ENCODE measurements at places on chromosomes 4 and X.

DNA sequence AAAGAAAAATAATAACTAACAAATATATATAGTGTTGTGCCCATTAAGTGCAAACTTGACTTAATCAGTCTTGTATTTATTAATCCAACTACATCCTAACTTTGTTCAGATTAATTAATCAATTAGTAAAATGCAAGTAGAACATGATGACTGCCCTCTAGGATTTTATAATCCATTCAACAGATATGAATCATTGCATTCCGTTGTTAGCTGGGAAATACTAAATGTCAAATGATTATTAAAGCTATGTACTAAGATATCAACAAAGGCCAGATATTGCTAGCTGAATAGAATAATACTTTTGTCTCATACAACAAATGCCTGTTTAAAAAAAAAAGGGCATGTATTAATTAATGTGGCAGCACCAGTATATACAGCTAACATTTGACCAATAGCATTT, 1366.3 kb downstream of the STIM2 start:
- no peak for DNase-seq

GRCh38 chr4:121951521-121952110, at the start of gene TRPC3:
TSS of gene TRPC3 (minus strand) at chr4:121952060. CDS start at chr4:121951680, 380 bp downstream.
- peak; percentile 32 for DNase-seq

GRCh38 chr4:13866881-13867280, 239.4 kb upstream of the BOD1L1 start:
- peak; percentile 57 for DNase-seq

DNA sequence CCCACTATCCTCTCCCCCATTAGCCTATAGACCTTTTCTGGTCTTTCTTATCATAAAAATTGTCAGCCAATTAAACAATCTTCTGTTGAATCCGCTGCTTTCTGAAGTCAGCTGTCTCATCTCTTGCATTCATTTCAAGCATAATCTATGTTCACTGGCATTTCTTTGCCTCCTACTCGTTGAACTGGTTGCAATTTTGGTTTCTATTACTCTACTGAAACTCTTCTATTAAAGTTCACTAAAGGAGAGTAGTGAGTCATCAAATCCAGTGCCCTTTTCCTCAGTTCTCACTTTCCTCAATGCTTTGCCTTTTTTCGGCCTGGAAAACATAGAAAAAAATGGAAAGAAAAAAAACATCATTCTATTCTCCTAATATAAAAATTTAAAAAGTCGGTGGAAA, 23.9 kb upstream of the CXCL13 start:
- peak; percentile 6 for DNase-seq

GRCh38 chr4:102492531-102493241, 8.5 kb upstream of the NFKB1 start:
- DNase-seq, result no peak

- DNase-seq, result no peak
Observed at GRCh38 chr4:150708004-150708403, 126.1 kb downstream of the MAB21L2 start.

DNA sequence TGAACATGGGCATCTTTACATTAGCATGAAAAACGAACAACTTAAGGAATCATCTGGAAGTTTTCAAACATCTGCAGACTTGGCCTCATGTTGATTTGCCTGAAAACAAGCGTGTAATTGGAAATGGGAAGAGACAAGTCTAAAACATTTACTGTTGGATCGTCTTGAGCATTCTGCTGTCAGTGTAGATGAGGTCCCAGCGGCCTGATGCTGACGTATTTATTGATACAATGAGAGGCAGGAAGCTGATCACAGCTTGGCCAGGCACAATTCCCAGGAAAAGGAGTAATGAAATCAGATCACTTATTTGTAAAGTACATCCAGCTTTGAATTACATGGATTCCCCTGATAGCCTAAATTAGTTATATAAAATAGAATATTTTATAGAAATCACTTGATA, 210.6 kb downstream of the CLCN4 start:
- no peak for DNase-seq

DNA sequence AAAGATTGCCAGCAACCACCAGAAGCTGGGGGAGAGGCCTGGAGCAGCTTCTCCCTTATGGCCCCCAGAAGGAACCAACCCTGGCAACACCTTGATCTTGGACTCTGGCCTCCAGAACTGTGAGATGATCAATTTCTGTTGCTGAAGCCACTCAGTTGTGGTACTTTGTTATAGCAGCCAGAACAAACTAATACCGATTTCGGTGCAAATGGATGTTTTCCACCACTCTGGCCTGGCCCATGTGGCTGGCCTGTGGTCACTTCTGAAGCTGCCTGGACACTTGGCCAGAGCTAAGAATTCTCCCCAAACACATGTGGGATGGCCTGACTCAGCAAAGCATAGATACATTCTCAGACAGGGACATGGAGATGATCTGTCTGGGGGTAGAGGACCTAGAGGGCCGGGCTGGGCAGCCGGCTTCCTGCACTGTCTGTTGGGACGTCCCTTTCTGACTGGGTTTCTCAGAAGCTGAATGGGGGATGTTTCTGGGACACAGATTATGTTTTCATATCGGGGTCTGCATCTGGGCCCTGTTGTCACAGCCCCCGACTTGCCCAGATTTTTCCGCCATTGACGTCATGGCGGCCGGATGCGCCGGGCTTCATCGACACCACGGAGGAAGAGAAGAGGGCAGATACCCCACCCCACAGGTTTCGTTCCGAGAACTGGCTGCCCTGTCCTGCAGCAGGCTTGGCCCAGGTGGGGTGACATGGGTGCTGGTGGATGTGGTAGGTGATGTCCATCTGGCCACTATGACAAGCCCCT, 4.1 kb downstream of the FOXP3 start:
- no peak for DNase-seq

DNA sequence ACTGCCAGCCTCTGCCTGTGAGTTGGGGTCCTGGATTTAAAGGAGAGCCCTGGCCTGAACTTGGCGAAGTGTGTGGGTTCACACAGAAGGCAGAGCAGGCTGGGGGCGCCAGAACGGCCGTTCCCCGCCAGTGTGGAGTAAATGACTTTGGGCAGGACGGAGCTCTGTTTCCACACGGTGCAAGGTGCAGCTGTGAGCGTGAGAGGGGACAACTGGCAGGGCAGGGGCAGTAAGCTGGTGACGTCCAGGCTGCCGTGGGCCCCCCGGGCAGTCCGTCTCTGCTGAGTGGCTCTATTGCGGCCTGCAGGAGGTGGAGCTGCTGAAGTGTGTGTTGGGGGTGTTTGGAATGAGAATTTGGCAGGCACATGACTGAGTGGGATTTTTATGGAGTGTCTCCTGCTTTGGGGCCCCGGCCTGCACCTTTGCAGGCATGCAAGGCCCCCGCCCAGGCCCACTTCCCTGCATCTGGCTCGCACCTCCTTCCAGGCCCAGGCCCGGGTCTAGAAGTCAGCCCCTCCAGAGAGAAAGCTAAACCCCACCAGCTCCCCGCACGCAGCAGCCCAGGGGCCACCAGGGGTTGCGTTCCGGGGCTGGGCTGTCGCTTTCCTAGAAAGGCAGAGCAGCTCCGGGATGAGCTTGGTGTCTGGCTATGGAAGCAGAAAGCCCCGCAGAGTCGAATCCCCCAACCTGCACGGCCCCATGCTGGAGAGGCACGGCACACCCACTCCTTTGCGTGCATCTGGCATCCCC, 62.2 kb upstream of the GRPEL1 start:
- no peak for DNase-seq

DNA sequence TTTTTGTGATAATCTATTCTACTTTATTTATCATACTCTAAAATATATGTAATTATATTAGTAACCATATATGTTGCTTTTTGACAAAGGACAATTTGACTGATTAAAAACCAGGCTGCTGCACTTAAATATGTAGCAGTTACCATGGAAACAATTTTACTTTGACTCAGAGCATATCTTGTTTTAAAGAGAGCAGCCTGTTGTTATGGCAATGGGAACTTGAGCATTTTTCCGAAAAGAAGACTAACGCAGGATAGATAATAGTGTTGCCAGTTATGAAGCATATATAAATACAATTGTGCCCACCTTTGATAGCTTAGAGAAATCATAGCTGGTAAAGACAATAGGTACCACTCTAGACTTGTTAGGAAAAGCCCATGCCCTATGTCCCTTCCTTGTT, 283.0 kb downstream of the GASK1B start:
- DNase-seq, result no peak

GRCh38 chrX:15790769-15791290, 546 bp downstream of the ZRSR2 start:
- peak; percentile 3 for DNase-seq

DNA sequence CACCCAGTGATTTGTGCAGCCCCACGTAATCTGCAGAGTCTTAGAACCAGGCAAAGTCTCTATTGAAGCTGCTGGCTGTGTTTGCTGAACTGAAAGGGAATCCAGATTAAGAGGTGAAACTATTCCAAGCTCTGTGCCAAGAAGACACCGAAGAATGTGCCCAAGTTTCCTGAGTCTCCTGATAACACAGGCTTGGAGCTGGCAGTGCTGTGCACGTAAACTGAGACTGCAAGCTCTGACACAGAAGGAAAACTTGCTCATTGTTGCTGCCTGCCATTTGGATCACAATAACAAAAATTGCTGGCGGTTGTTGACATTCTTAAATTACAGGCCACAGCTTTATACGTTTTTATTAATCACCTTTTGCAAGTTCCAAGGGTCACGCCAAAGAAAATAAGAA, 60.2 kb upstream of the VCX3B start:
- peak; percentile 41 for DNase-seq

DNA sequence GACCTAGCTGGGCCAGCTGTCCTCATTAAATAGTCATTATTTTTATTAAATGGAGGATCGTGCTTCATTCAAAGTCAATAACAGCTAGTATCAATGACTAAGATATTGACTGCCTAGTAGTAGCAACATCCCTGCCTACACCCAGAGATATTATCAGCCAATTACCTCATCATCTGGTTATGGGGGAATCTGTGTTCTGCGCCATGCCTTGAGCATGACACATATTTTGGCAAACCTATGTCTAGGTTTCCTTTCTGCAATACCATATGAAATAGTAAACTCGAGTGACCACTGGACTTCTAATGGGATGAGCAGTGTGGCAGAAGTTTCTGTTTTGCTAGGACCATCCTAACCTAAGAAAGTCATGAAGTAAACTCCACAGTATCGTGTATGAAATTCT, 50.0 kb upstream of the AADAT start:
- peak; percentile 46 for DNase-seq

- DNase-seq, result peak; percentile 63
Observed at GRCh38 chrX:45505214-45505613, 304.5 kb upstream of the DIPK2B start.

GRCh38 chr4:100588076-100588475, 70.3 kb upstream of the EMCN start:
- DNase-seq, result no peak

DNA sequence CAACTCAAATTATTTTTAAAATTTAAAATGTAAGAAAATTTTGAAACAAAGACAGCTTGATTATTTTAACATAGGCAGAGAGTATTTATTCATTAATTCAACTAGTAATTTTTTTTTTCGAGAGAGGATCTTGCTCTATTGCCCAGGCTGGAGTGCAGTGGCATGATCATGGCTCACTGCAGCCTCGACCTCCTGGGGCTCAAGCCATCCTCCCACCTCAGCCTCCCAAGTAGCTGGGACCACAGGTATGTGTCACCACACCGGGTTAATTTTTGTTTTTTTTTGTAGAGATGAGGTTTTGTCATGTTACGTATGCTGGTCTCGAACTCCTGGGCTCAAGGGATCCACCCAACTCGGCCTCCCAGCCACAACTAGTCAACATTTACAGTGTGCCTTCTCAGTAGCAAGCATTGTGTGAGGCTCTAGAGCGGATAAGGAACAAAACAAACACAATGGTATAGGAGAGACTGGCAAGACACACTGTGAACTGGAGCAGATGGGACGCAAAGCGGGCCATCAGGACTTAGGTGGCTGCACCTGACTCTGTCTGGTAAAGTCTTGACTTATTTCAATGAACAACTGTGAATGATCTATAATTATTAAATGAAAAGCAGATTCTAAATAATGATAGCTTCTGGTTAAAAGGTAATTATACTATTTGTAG, 21.6 kb downstream of the SETD7 start:
- DNase-seq, result no peak

- DNase-seq, result no peak
Observed at GRCh38 chr4:120018786-120019185, 47.9 kb downstream of the MAD2L1 start.

DNA sequence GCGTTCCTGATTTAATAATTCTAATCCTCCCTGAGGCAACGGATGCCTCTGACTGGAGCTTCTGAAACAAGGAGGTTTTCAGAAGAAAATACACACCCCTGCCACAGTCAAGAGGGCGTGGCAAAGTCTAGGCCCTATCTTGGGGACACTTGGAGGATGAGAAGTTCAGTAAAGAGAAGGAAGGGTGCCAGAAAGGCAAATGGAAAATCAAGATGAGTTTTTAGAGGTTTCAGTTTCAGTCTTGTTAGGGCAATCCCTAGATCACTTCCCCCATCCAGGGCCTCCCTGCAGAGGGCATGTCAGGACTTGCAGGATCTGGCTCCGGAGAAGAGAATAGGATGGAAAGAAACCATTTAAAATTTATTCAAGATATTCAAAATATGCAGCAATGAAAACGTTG, 28.5 kb upstream of the FGF2 start:
- DNase-seq, result peak; percentile 93

DNA sequence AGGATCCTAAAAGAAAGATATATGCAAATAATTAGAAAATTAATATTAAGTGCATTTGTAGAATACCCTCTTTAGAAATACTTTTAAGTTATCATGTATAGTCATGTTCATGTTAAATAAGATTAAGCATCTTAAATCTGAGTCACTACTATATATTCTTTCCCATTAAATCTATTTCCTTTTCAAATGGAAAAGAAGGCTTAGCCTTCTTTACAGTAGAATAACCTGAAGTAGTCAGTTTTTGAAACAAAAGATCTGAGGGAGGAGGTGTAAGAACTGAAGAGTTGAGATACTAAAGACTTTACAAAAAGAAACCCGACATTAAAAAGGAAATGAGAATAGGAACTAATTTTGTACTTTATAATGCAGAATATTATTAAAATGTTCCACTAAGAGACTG, 14.7 kb upstream of the HSD17B13 start:
- no peak for DNase-seq

DNA sequence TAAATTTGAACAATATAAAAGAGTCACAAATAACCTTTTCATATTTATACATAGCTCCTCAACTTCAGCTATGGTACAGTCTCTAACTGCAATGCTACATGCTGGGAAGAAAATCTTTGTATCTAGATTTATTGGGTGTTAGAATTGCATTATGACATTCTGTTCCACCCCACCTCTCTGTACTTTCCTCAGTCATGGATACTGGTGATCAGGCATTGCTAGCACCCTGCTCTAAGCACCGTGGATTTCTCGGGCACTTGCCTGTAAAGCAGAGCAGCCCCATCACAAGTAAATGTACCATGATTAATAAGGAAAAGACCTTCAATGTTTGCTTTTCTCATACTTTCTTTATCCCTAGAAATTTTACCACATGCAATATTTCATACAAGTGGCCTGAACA, 1028.9 kb upstream of the INTU start:
- DNase-seq, result no peak

DNA sequence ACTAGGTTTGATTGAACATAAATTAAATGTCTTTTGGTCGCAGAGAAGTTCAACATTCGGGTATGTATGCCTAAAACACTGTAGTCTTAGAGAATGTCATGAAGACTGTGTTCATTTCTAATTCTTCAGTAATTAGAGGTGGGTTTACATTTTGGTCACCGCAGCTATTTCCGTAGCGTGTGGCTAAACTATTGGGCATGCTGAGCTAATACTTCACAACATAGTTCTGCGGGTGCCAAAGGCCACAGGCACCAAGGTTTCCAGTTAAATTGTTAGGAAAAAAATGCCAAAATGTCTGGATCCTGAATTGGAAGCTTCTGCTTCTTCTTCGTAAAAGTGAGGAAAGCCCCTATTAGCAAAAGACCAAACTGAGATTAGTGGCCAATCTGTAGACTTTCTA, 25.1 kb downstream of the SMIM31 start:
- peak; percentile 31 for DNase-seq
